ENCODE measurements at places on chromosomes 2 and 18.
A peak's percentile ranks its signal among the peaks of the same experiment; 100 is the strongest.

DNA sequence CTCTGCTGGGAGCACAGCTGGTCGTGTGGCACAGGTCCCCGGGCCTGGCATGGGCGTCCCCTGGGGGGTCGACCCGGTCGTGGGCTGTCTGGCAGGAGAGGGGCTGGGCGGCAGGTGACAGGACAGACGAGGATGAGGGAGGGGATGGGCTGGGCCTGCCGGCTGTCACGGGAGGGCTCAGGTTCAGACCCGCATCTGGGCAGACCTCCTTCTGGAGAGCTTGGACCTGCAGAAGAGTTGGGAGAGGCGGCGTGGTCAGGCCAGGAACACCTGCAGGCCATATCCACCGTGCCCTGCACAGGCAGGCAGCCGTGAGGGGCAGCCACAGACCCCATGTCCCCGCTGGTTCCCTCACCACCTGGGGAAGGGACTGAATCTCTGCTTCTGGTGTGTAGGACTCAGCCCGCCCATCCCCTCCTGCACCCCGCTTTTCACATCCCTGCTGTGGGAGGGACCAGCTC, 25.5 kb downstream of the AQP12A start:
- no peak for DNase-seq

- no peak for DNase-seq
Observed at GRCh38 chr2:236317938-236318396, 53.8 kb upstream of the ASB18 start.

DNA sequence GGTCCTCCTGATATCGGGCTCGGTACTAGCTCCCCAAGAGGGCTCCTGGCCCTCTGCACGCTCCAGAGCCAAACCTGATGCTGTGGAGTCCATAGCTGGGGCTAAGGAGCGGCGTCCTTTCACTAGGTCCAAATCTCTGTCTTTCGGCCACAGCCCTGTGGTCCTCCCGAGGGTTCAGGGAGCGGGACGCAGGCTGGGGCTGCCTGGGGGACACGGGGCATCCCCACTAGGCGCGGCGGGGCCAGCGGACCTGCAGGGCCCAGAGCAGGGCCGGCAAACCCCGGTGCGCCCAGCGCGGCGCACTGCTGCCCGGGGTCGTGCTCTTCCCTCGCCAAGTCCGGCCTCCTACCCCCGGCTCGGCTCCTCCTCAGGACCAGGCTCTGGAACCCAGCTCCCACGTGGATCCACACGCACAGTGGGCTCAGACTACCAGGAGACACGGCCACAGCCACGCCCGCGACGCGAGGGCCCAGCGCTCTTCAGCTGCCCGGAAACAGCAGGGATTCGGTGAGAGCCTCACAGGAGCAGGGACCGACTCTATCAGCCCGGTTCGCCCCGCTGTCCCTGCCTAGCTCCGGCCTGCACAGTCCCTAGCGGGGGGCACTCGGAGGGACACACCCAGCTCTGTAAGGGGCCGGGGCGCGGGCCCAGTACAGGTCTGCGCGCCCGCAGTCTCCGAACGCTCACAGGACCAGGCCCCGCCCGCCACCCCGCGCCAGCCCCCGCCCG, 593 bp downstream of the ZNF514 start:
- peak; percentile 40 for DNase-seq

GRCh38 chr2:55519938-55520885, 694 bp downstream of the CFAP36 start:
- peak; percentile 23 for DNase-seq

GRCh38 chr2:152189622-152190495, 14.3 kb upstream of the STAM2 start:
- DNase-seq = no peak

GRCh38 chr2:167345559-167345958, 457.3 kb downstream of the XIRP2 start:
- no peak for DNase-seq

DNA sequence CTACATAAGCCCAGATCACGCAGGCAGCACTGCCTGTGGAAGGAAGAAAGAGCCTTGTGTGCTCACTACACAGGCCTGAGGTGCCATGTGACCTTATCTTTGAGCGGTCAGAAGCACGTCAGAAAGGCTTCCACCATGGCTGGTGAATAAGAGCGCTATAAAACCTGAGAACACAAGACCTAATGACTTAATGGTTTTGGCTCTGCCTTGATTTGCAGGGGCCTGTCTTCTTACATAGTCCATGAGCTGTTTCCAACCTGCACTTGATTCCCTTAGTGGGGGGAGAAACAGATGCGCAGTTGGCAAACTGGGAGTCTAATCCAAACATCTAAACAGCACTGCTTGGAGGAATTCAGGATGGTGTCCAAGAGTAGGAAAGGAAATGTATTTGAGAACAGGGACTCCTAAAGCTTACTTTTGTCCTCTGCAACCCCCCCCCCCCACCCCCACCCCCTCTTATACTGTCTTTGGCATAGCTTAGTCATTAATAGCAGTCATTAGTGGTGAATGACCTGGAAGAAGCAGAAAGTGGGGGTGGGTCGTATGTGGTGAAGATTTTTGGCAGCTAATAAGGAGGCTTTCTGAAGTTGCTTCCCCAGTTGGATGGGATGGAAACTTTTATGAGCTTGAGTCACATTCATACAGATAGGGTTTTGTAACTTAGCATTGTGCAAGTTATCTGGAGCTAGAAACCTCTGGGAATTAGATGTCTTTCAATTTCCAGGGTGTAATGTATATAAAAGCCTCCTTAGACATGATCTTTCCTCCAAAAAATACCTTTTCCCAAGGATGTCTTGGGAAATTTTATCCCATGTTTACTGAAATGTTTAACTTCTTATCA, 454.1 kb downstream of the MEIS1 start:
- DNase-seq = no peak

GRCh38 chr2:198135481-198135934, 331.1 kb downstream of the PLCL1 start:
- DNase-seq = no peak

DNA sequence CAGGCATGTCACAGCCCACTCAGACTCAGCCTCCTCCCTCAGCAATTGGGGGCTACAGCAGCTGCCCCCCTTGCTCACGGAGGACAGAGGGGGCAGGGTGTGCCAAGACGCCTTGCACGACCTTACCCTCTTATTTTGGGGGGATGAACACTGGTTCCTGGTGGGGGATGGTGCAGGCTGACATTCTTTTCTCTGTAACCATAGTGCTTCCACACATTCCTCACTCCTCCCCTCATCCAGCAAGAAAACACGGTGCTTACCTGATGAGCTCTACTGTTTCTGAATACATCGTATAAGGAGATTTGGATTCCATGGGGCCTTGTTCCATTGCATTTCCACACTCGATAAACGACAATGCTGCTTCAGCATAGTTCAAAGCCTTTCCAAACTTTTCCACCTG, 75.4 kb upstream of the REV1 start:
- DNase-seq = no peak

- DNase-seq = no peak
Observed at GRCh38 chr2:227655454-227655853, 11.2 kb upstream of the SCYGR5 start.

GRCh38 chr2:205617905-205618304, 64.4 kb upstream of the NRP2 start:
- DNase-seq = no peak

DNA sequence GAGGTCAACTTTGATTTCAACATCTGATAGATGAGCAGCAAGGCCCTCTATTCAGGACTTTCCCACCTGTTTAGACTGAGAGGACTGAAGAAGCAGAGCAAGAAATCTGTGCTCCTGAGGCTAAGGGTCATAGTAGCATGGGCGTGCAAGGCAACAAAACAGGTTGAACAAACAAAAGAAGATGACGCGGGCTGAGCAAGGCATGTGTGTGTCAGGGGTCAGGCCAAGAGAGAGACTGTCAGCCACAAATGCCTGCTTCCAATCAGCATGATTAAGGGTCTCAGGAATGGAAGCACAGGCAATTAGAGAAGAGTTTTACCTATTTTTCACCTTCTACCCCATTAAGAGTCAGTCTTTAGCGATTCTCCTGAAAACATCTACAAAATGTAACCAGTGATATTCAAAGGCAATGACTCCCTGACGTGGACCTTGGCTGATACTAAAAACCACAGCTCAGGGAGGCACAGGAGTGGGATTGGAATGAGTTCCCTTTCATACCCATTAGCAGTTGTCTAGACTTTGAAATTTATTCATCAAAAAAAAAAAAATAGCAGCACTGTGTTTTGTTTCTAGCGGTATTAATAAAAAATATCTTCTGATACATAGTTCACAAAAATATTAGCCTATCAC, 81.9 kb downstream of the DYNAP start:
- no peak for DNase-seq

DNA sequence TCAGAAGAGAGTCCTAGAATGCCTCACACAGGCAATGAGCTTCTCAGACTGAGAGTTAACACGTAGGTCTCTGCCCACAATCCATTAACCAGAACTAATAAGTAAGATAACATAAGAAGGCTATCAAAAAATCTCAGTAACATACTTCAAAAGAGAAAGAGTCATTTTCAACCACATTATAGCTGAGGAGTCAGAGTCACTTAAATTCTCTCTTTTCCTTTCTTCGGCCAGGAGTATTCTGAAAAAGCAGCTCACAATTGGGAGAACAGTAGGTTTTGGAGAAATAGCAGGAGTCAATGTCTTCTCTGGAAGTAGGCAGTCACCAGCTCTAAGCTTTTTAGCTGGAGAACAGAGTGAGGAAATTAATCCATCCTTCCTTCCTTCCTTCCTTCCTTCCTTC, 1364.4 kb upstream of the NXPH2 start:
- DNase-seq = no peak

- DNase-seq = no peak
Observed at GRCh38 chr18:3388980-3389379, 61.0 kb upstream of the TGIF1 start.

DNA sequence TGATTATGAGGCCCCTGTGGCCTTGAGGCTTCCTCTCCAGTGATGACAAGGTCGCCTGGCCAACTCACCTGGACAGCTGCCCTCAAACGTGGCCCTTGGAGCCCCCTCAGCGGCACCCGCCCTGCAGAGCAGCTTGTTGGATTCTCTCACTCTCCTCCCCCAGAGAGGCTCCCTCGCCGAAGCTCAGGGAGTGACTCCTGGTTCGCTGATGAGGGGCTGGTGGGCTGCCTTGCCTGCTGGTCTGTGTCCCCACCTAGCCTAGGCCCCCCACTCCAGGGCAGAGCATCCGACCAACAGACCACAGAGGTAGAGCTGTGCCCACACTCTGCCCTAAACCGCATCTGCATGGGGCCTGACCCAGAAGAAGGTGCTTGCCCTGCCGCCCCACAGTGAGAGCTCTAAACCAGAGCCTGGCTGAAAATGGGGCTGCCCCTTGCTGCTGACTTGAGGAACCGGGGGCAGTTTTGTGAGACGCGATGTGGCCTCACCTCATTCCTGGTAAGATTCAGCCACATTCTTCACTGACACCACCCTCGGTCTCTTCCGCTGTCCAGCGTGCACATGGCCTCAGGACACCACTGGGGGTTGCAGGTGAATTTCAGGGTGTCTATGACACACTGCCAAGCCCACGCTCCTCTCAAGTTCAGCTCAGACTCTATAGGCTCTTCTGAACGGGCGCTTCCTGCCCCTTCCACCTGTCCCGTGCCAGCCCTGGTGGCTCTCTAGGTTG, 131.6 kb downstream of the CABLES1 start:
- no peak for DNase-seq

GRCh38 chr18:33729556-33729955, 151.5 kb downstream of the ASXL3 start:
- no peak for DNase-seq

- DNase-seq = no peak
Observed at GRCh38 chr2:64751286-64752260, 97.9 kb upstream of the SERTAD2 start.

GRCh38 chr18:23648940-23649607, 13.6 kb downstream of the ANKRD29 start:
- no peak for DNase-seq

DNA sequence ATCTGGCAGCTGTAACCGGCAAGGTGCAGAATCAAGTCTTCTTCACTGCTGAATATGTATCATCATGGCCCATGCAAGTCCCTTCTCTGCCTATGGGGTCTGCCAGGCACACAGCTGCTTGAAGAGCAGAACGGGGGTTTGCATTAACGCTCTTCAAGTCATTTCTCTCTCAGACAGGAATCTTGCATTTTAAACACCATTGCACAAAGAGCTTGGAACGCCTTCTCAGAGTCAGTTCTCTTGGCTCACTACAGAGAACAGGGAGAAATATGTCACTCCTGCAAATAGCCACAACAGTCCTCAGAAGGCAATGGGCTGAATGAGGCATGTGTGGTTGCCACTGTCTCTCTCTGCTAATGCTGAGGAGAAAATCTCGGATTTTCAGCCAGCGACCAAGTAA, 2173.5 kb upstream of the PIK3C3 start:
- DNase-seq = no peak

GRCh38 chr2:109177635-109178034, 48.6 kb downstream of the SH3RF3 start:
- DNase-seq = no peak

DNA sequence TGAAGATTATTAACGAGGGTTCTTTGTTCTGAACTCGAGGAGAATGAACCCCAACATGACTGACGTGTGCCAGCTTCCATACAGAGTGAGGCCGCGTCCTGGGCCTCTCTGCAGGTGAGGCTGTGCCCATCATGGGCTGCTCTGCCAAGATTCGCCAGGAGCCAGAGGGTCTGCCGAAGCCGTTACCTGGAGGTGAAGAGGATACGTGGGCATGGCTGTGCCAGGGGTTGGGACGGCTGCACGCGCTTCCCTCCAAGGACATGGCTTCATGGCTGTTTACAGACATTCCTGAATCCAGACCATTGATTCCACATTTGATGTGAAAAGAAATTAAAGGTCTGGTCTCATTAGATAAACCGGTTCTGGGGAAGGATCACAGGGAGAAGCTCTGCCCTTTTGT, 211.4 kb upstream of the SALL3 start:
- DNase-seq = no peak

DNA sequence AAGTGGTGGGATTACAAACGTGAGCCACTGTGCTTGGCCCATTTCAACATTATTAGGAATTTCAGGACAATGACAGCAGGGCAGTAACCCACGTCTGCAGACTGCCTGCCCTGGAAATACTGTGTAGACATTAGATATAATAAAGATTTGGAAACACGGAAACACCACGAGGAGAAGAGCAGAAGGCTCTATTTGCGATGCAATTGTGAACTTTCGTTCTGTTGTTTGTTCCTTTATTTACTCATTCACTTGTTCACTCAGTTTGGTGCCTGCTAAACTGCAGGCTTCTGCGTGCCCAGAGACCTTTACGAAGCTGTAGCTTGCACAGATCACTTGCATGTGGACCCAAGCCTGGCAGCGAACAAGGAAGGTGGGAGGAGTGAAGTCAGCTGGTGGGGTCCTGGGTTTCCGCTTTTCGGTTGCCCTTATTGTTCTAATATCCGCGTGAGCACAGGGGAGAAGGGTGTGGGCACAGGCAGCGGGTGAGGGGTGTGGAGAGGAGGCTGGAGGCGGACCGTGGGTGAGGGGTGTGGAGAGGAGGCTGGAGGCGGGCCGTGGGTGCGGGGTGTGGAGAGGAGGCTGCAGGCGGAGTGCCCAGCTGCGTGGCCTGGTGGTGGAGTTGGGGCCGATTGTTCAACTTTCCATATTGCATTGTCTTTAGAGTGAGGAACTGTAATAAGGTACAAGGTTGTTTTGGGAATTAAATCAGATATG, 3.4 kb downstream of the COLEC11 start:
- DNase-seq = no peak

GRCh38 chr2:28356095-28356911, 36.4 kb upstream of the FOSL2 start:
- no peak for DNase-seq

- DNase-seq = no peak
Observed at GRCh38 chr18:46706968-46707367, 49.9 kb downstream of the ST8SIA5 start.
